GF-D8 (cell line): ENCODE measurements at places on chromosomes 7 and 10.

GRCh38 chr7:82851121-82851520, 311.6 kb downstream of the PCLO start:
- no peak for DNase-seq

DNA sequence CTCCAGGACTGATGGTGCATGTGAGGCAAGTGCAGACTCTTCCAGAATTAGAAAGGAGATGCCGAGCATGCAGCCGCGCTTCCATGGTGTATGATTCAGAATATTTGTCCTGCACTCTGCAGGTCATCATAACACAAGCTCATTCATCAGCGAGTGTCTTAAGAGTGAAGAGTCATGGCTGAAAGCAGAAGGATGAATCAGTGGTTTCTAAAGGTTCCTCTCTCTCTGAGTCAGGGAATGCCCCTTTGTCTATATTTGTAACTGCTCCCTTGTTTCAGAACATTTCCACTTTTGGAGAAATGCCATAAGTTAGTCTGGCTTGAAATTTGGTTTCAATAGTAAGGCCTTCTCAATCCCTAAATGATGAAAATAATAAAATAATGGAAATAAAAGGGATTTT, 52.3 kb downstream of the HECW1 start:
- DNase-seq, result no peak

DNA sequence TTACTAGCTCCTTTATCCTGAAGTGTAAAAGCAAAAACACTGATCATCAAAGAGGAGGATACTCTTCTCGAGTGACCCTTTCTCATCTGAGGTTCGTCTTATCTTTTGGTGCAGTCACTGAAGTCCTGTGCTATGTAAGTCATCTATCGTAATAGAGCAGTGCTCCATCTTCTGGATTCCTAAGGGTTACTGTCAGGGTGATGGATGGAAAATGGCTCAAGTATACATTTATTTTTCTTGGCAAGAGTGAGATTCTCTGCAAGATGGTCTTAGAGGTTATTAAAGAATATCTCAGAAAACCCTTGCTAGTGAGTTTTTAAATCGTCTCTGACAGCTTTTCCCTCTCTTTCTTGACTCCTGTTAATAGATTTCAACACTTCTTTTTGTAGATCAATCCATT, 12.4 kb downstream of the PRKG1 start:
- no peak for DNase-seq

DNA sequence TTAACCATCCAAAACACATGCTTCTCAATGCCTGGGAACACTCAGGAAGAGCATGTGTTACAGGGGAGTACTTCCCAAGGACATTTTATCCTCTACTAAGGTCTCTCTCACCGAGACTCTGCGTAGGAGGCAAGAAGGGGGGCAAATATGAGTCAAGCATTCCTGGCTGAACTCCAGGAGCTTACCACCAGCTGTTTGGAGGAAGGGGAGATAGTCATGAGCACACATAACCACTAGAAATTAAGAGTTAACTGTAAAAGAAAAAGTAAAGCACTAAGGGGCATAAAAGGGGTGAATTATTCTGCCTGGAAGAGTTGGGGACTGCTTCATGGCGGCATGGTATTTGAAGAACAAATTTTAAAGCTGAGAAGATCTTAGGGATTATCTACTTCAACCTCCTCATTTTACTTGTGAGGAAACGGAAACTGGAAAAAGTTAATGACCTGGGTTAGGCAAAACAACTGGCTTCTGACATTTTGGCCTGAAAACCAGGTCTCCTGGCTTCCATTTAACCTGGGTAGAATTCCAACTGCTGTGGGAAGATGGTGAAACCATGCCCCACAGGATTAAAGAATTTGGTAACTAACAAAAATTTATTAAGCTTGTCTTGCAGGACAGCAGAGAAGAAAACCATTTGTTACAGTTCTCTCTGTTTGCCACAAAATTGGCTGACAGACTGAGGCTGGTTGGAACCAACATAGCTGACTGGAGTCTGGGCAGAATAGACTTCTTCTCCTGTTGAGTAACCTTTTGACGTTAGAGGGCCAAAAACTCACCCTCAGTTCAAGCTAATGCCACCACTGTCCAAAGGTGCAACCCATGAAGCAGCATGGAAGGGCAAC, 85.5 kb downstream of the SLC25A13 start:
- DNase-seq, result no peak
